ENCODE measurements at places on chromosomes 7 and 10. TPM values are rescaled to one million over a fixed set of nuclear protein-coding genes. Genes with fewer than 3 reads are reported as not detected.

DNA sequence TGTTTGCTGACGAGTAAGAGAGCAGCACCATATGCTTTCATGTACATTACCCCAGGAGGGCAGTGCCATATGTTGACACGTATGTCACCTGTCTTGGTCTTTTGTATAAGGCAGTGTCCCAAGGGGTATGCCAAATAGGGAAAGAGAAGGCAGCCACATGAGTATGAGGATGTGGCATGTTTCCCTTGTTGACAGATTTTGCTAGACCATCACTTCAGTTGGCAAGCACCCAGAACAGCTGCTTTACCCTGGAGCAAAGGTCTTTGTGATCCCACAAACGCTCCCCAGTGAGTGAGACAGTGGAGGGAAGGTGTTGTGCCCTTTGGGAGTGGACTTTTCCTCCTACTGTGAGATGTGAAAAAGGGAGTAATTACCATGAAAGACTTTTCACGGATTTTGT is 350.1 kb downstream of the ETV1 start:
- H3K4me3 ChIP-seq, result no peak overlapping the region
- no peaks in the 10 kb centered on the region for H3K4me1 ChIP-seq
- no peak overlapping the region for H3K27ac ChIP-seq
- H3K27me3 ChIP-seq, result no peaks in the 10 kb centered on the region
- no peak for DNase-seq

DNA sequence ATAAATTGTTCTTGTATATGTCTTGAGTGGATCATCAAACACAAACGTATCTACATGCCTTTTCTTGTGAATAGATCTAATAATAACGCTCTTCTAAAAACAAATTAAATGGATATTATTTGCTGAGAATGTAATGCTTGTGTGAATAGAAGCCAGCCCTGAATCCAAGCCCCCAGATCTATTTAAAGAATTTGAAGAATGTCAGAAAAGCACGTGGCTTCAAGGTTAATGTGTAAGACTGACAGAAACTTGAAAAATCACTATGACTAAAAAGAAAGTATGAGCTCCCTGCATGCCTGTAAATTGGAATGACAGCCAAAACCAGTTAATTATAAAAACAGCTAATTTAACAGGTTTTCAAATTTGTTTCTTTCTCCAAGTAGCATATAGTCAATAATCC is 43.2 kb upstream of the ATRNL1 start:
- no peak overlapping the region for H3K27ac ChIP-seq
- H3K36me3 ChIP-seq, result no peaks in the 10 kb centered on the region
- DNase-seq, result no peak
- no peak overlapping the region for H3K4me3 ChIP-seq
- H3K27me3 ChIP-seq, result peaks cover 3% of the 10 kb centered on the region
- no peaks in the 10 kb centered on the region for H3K4me1 ChIP-seq

DNA sequence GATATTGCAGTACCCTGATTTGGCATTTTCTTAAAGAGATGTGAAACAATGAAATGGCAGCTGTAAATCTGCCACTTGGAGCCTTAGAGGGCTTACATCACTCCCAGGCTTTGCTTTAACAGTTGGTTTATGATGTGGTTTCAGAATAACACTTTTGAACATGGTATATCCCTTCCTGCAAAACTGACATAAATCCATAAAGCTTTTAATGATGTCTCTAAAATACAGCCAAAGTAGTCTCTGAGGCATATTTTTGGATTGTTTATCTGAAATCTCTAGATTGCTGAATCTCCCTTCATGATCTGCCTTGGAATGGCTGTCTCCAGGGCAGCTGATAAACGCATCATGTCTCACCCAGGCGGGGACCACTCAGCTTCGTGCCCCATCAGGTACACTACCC is 377.8 kb upstream of the C7orf33 start:
- no peak overlapping the region for H3K27ac ChIP-seq
- no peak for DNase-seq
- no peak overlapping the region for H3K4me3 ChIP-seq
- no peaks in the 10 kb centered on the region for H3K36me3 ChIP-seq
- no peaks in the 10 kb centered on the region for H3K27me3 ChIP-seq

DNA sequence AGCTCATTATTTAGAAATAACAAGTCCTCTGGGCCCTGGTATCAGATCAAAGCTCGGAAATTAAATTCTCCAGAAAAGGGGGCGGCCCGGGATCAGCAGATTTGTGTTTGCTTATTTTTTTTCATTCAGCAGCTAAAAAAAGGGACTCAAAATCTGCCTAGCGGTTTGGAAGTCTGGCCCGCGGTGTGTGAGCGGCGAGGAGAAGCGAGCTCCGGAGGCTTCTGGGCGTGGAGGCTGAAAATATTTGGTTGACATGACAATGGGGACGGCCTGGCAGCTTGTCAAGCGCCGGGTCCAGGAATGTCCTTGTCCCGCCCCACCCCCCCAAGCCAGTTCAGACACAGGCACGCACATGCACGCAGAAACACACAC is 43.4 kb downstream of the FOXL3 start:
- no peak overlapping the region for H3K4me3 ChIP-seq
- no peaks in the 10 kb centered on the region for H3K36me3 ChIP-seq
- DNase-seq, result no peak
- no peaks in the 10 kb centered on the region for H3K27me3 ChIP-seq
- H3K4me1 ChIP-seq, result no peaks in the 10 kb centered on the region

The KLF14 gene
- not detected for polyA plus RNA-seq

All from CD14-positive monocyte (primary cell).